ENCODE measurements at places on chromosomes 6 and 20. TPM values are rescaled to one million over a fixed set of nuclear protein-coding genes. Genes with fewer than 3 reads are reported as not detected.

DNA sequence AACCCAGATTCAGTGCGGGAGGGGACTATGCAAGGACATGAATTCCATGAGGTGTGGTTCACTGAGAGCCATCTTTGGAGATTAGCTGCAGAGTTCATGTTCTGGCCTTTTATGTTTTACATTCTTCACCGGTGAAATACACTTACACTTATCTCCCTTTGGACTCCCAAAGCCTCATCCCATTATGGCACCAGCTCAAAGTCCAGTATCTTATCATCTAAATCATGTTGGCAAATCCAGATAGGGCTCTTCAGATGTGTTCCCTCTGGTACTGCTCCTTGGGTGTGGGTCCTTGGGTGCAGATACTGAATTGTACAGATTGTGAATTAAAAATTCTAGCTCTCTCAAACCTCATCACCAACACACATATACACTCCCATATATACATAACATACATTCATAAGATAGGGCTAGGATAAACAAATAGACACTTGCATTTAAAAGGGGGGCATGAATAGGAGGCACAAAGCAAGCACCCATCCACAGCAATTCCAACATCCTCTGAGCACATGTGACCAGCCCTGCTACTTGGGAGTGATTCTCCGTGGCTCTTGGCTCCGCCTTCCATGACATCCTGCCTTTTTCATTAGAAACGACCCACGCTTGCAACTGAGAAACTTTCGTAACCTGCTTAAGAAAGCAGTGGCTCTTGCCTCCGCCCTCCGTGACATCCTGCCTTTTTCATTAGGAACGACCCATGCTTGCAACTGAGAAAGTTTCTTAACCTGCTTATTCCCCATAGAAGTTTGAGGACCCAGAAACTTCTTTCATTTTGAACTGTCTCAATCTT, 53.6 kb upstream of the LRRC1 start:
- DNase-seq = no peak

GRCh38 chr6:111572216-111572706, 33.4 kb downstream of the TRAF3IP2 start:
- DNase-seq = no peak

DNA sequence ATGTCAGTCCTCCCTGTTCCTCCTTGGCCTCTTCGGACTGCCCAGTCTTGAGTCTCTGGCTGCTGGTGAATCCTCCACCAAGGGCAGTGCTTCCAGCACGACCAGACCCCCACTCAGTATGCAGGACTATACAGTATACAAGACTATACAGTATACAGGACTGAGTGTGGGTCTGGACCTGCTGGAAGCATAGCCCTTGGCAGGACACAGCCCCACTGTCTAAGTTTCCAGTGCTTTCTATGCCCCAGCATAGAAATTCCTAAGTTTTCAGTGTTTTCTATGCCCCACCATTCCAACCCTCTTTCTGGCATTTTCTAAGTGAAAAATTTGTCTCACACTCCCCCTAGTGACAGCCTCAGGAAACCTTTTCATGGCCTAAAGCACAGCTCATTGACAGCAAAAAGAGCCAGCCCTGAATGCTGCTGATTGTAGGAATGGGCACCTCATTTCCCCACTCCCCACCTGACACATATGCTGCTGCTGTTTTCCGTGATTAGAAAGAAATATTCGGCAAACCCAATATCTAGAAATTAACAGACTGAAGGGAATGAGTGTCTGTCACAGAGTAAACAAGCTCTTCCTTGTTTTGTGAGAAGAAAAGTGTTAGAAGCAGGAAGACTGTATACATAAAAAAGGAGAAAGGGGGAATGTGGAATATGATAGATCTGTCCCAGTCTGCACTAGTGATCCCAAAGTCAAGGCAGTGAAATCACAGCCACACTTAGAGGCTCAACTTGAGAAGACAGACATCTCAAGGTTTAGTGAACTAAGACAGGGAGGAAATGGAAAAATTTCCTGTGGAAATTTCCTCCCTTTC, 206.9 kb downstream of the IBTK start:
- peak; percentile 67 for DNase-seq

GSTA2 gene
- not detected for total RNA-seq

- DNase-seq = no peak
Measured at GRCh38 chr6:3310051-3310448, 51.3 kb downstream of the PSMG4 start.

CGA gene
- total RNA-seq = 0.53 TPM

- DNase-seq = peak; percentile 9
Measured at GRCh38 chr6:2244261-2245102, 923 bp downstream of the GMDS start.

GRCh38 chr6:66538551-66539135, 831.6 kb upstream of the EYS start:
- no peak for DNase-seq

- no peak for DNase-seq
Measured at GRCh38 chr6:148044921-148045320, 297.7 kb upstream of the SASH1 start.

DNA sequence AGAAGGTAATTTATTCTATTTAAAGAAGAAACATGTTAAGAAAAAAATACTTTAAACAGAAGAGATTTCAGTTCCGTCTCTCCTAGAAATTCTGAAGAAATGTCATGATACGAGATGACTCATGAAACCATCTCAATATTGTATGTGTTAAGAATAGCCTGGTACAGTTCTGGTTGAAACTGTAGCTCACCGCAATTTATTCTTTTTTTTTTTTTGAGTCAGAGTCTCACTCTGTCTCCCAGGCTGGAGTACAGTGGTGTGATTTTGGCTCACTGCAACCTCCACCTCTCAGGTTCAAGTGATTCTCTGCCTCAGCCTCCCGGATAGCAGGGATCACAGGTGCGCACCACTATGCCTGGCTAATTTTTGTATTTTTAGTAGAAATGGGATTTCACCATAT, 103.3 kb downstream of the ARHGAP18 start:
- DNase-seq = no peak

GRCh38 chr6:38136547-38136946, 317.0 kb downstream of the ZFAND3 start:
- DNase-seq = no peak

SEMG1 gene
- not detected for total RNA-seq

BPIFB2 gene
- total RNA-seq = not detected

- peak; percentile 93 for DNase-seq
Measured at GRCh38 chr6:111552241-111552744, 53.4 kb downstream of the TRAF3IP2 start.

- no peak for DNase-seq
Measured at GRCh38 chr6:132571774-132572173, 1.7 kb downstream of the TAAR6 start.

DNA sequence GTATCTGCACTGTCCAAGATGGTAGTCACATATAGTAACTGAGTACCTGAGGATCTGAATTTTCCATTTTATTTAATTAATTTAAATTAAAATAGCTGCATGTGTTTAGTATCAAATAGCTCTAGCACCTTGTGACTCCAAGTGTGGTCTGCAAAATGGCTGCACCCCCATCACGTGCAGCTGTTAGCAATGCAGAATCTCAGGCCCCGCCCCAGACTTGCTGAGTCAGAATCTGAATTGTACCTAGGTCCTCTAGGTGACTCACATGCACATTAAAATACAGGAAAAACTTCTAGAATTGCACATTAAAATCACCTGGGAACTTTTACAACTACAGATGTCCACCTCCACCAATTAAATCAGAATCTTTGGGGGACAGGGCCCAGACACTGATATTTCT, 19.2 kb upstream of the FAM83C start:
- DNase-seq = no peak

DNA sequence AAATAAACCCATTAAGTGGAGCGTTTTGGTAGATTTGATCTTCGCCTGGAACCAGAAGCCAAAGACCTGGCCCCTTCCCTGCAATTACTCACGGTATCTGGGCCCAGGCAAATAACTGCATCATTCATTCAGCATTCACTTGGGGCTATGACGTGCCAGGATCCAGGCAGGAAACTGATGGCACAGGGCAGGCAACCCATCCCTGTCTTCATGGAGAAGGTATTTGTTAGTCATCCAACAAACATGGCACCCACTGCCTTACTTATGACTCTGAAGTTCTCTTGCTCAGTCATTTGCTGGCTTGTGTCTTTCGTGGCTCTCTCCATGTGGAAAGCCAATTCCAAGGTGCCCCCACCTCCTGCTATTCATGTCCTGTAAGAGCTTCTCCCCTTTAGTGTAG, 232.4 kb downstream of the BMP7 start:
- no peak for DNase-seq

ID1 gene
- 596 TPM for total RNA-seq

DNA sequence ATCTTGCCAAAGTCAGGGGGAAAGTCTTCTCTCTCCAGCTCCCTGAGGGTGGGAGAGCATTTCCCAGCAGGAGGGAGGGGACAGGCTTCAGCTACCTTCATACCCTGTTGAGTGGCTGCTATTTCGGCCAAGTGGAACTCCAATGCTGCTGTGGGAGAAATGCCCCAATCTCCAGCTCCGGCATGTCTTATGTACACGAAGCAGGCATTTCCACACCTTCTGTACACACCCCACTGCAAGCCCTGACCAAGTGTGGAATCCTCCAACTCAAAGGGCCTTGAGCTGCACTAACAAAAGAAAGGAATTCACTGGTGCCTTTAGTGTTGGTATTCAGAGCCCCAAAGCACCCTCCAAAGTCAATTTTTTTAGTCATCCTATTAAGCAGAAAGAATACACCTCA, 313.6 kb upstream of the NT5E start:
- no peak for DNase-seq

SCRT2 gene
- total RNA-seq = not detected

DNA sequence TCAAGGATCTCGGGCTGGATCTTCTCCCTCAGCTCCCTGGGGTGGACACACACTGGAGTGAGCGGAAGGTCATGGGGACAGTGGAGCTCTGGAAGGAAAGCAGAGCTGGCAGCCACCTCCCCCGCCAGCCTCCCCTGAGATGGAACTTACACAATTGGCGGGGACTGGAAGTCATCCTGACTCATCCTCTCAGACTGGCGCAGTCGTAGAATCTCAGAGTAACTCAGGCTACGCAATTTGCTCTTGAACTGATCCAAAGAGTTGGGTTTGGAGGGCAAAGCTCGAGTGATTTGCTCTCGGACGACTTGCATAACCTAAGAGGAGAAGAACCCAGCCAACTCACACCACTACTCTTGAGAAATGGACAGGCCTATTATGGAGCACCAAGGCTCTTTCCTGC, 34.8 kb downstream of the ELMO2 start:
- DNase-seq = no peak

DNA sequence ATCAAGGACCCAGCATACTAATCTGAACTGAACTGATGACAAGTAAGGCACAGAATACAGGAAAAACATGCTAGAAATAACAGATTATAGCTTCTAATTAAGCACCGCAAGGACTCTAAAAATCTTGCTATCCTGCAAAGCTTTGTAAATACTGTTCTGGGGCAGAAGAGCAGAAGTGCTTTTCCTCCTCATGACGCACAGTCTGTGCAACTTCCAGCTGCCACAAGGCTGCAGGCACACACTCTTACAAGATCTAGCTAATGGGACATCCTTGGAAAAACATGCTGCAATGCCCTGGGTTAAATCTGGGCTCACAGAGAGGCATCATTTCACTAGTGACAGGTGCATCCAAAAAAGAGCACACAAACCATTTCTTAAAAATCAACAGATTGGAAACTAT, 188.6 kb downstream of the GJA10 start:
- peak; percentile 16 for DNase-seq

DNA sequence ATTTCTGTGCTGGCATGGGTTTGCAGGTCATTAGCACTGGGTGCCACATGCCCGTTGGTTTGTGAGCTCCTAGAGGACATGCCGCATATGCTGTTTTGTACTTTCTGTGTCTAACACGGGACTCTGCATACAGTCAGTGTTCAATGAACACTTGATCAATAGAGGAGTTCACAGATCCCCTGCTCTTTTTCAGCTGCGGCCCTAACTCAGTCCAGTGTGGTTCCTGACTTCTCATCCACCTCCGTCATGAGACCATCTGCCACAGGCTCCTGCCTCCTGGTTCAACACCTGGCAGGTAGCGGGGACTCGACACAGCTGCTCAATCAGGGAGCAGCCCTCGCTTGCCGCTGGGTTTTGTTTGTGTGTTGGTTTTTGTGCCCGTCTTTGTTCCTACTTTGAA, 13.8 kb upstream of the BMP7 start:
- DNase-seq = no peak

DNA sequence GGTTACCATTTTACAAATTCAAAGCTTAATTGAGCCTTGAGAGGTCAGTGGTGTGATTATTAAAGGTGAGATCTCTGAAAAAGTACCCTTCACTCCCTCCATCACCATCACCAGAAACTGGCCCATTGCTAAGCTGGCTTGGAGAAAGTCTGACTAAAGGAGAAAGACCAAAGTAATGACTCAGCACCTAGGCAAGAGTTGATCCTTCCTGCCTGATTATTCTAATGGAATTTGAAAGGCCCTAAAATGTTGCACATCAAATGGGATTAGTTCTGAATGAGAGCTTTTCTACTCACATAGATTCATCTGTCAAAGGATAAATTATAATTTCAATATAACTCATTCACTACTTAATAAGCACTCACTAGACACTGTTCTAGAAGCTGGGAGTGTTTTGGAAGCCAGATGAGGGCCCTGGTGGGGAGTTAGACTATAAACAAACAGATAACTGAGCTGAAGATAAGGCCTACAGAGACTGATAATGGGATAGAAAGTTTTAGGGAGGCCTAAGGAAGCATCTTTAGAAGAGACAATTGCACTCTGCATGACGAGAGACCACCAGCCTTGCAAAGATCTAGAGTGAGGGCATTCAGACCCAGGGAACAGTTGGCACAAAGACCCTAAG, 366.7 kb downstream of the SYNE1 start:
- peak; percentile 43 for DNase-seq

HDGFL1 gene
- total RNA-seq = not detected

Data from cardiac muscle cell (in vitro differentiated cells and primary cell).